Breast epithelium (tissue), 4 donors: ENCODE measurements at places on chromosomes 1 and 21. TPM values are rescaled to one million over a fixed set of nuclear protein-coding genes. Genes with fewer than 3 reads are reported as not detected.

The WLS gene
- 61.9 TPM for total RNA-seq

The C2CD4D gene
- total RNA-seq = not detected

DNA sequence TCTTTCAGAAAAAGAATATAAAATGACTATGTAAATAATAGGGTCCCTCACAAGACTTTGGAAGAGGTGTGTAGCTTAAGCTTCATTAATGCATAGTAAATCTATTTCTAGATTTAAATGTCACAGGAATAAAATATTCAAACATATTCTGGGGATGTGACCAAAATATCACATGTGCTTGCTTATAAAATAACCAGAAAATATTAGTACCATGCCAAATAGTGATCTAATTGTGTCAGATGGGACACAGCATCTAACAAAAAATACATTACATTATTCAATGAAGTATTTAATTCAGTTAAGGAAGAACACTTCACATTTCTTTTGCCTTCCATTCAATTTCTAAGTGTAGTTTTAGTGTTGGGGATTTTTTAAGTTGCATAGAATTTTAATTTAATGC lies 179.5 kb downstream of the LRRC40 start:
- no peaks in the 10 kb centered on the region for H3K4me1 ChIP-seq
- H3K27ac ChIP-seq = no peak overlapping the region
- no peak overlapping the region for H3K4me3 ChIP-seq

DNA sequence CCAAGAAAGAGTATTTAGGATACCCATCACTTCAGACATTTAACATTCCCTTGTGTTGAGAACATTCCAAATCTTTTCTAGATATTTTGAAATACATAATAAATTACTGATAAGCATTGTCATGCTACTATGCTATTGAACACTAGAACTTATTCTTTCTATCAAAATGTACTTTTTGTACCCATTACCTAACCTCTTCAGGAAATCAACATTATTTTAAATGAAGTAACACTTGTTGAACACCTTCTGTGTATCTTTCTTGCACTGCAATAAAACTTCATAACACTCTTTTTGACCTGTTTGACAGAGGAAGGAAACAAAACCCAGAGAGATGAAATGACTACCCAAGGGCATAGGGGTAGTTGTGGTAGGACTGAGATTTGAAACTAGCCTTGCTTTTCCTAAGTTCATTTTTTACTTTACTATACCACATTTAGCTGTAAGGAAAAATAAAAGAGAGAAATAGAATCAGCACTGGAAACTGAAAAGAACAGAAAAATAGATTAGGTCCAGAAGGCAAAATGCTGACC lies 99.4 kb downstream of the UCHL5 start:
- H3K27ac ChIP-seq = no peak overlapping the region
- H3K27me3 ChIP-seq = no peaks in the 10 kb centered on the region
- H3K4me3 ChIP-seq = no peak overlapping the region

GRCh38 chr1:14988636-14989035 lies 164.9 kb upstream of the TMEM51 start:
- no peaks in the 10 kb centered on the region for H3K27me3 ChIP-seq
- peaks cover 5% of the 10 kb centered on the region for H3K4me1 ChIP-seq
- H3K4me3 ChIP-seq = no peak overlapping the region
- no peak overlapping the region for H3K27ac ChIP-seq

- H3K4me1 ChIP-seq = peaks cover 23% of the 10 kb centered on the region
- H3K27me3 ChIP-seq = no peaks in the 10 kb centered on the region
- peak overlapping the region; percentile 88 for H3K27ac ChIP-seq
- no peaks in the 10 kb centered on the region for H3K36me3 ChIP-seq
- peak overlapping the region; percentile 29 for H3K4me3 ChIP-seq
- no peak for DNase-seq
These were observed 27.3 kb upstream of the EVA1B start for GRCh38 chr1:36350659-36351226.

DNA sequence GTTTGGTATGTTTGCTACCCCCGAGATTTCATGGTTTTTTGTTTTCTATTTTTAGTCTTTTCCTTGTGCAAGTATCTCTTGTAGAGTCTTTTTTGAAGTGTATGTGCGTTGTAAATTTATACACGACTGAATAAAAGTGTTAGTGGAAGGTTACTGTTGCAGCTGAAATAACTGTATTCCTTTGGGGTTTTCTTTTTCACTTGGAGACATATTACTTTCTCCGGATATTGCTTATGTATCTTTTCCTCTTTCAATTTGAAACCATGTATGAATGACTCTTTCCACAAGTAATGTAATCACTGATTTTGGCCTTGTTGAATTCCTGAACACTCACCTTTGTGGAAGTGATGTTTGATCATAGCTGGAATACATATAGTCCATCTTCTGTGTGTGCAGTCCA lies 956 bp downstream of the URB2 start:
- H3K4me1 ChIP-seq = peaks cover 17% of the 10 kb centered on the region
- no peak overlapping the region for H3K27ac ChIP-seq
- peak overlapping the region; percentile 96 for H3K4me3 ChIP-seq
- no peaks in the 10 kb centered on the region for H3K27me3 ChIP-seq

DNA sequence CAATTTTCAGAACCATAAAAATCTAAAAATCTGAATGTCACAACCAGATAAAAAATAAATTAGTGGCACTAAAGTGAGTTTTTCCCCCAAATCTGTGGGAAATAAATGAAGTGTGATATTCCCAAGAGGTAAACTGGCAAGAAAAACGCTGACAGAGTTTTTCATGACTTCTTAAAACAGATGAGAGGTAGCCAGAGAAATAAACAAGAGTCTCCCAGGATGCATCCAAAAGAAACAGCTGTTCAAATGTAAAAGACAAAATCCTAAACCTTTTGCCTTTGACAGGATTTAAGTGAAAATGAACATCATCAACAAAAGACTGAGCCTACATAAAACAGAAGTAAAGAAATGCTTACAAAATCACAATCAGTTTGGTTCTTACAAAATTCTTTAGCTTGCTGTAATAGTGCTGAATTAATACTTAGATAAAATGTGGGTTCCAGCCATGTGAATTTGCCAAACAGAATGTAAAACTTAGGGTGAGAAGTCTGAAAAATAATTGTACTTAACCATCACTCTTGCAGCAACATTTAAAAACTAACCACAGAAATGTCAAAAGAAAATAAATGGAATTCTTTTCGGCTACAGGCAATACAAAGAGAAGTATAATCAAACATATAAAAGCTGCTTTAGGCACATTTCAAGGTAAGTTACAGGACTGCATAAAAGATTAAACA lies 133.6 kb downstream of the EIF4G3 start:
- no peak overlapping the region for H3K27ac ChIP-seq
- H3K27me3 ChIP-seq = no peaks in the 10 kb centered on the region
- no peak overlapping the region for H3K4me3 ChIP-seq
- H3K36me3 ChIP-seq = no peaks in the 10 kb centered on the region
- H3K4me1 ChIP-seq = no peaks in the 10 kb centered on the region

DNA sequence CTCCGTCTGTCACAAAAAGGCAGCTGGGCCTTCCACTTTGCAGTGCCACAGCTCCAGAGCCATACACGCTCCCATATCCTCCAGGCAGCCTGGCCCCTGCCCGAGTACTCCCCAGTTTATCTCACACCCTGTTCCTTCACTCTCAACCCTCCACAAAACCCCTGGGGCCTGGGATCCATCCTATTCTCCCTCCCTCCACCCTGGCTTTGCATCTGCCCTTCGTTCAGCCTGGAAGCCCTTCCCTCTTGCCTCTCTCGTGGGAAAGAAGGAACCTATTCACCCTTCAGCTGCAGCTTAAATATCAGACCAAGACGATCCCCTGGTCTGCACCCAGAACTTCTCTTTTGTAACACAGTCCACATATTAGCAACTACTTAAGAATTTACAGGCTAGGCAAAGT lies 56.7 kb downstream of the CAMK2N1 start:
- DNase-seq = peak; percentile 50
- no peaks in the 10 kb centered on the region for H3K36me3 ChIP-seq
- H3K4me1 ChIP-seq = no peaks in the 10 kb centered on the region
- no peak overlapping the region for H3K27ac ChIP-seq
- H3K4me3 ChIP-seq = no peak overlapping the region
- no peaks in the 10 kb centered on the region for H3K27me3 ChIP-seq

- no peak overlapping the region for H3K4me3 ChIP-seq
- no peak overlapping the region for H3K27ac ChIP-seq
- H3K4me1 ChIP-seq = no peaks in the 10 kb centered on the region
- DNase-seq = no peak
- no peaks in the 10 kb centered on the region for H3K36me3 ChIP-seq
- no peaks in the 10 kb centered on the region for H3K27me3 ChIP-seq
These were observed 64.8 kb upstream of the MRPS6 start for GRCh38 chr21:34008618-34009017.

GRCh38 chr1:51693419-51694155 lies 76.7 kb downstream of the OSBPL9 start:
- no peaks in the 10 kb centered on the region for H3K4me1 ChIP-seq
- H3K4me3 ChIP-seq = no peak overlapping the region
- no peak overlapping the region for H3K27ac ChIP-seq
- no peaks in the 10 kb centered on the region for H3K27me3 ChIP-seq
- DNase-seq = no peak

- H3K36me3 ChIP-seq = no peaks in the 10 kb centered on the region
- no peaks in the 10 kb centered on the region for H3K4me1 ChIP-seq
- no peak overlapping the region for H3K4me3 ChIP-seq
- no peak for DNase-seq
These were observed 30.8 kb upstream of the GTF2B start for GRCh38 chr1:88922214-88922613.

DNA sequence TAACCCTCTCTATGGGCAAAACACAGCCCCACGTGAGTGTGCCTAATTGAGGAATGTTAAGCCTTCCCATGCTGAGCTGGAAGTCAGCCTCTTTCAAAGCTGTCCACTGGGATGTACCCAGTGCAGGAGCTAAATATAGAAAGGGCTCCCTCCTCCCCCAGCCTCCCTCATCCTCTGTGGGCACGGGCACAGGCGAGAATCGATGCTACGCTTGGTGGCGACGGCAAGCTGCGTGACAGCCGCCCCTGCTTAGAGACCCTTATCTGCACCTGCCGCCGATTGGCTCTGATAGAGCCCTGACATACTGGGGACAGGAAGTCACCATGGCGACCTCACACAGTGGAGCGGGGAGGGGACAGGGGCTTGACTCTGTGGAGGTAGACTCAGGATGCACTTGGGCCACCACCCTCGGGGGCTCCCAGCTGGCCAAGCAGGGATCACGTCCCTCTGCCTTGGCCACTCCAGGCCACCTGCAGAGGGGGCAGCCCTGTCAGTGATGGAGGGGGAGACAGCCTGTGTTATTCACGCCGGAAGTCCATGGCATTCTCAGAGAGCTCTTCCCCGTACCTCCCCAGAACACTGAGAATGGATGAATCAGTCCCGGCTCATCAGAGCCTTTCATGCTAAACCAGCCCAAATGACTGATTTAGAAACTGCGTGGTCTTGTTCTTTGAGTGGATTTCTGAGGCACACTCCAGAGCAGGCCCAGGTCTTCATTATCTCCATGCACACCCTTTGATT lies 84.8 kb downstream of the KCND3 start:
- no peaks in the 10 kb centered on the region for H3K36me3 ChIP-seq
- no peaks in the 10 kb centered on the region for H3K27me3 ChIP-seq
- no peaks in the 10 kb centered on the region for H3K4me1 ChIP-seq
